ENCODE measurements at places on chromosomes 1 and 21. TPM values are rescaled to one million over a fixed set of nuclear protein-coding genes. Genes with fewer than 3 reads are reported as not detected.

DNA sequence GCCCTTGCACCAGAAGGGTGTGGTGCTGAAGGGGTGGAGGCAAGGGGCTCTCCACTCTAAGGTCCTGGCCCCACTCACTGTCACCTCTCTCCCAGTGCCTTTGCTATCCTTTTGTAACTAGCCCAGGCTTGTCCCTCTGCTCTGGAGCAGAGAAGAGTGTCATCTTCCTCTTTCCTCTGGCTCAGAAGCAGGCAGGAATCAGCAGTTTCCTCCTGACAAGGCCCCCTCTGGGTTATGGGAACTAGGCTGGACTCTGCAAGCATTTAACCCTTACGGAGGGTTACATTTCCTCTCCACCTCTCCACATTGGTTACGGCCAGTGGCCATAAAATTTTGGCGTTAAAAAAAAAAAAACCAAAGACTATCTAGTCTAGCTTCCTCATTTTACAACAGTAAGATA is 30.4 kb downstream of the PLXNA2 start:
- H3K27ac ChIP-seq: no peak overlapping the region
- H3K4me1 ChIP-seq: peaks cover 7% of the 10 kb centered on the region
- no peaks in the 10 kb centered on the region for H3K27me3 ChIP-seq
- H3K36me3 ChIP-seq: peaks cover 61% of the 10 kb centered on the region
- H3K4me3 ChIP-seq: no peak overlapping the region
- no peak for DNase-seq

DNA sequence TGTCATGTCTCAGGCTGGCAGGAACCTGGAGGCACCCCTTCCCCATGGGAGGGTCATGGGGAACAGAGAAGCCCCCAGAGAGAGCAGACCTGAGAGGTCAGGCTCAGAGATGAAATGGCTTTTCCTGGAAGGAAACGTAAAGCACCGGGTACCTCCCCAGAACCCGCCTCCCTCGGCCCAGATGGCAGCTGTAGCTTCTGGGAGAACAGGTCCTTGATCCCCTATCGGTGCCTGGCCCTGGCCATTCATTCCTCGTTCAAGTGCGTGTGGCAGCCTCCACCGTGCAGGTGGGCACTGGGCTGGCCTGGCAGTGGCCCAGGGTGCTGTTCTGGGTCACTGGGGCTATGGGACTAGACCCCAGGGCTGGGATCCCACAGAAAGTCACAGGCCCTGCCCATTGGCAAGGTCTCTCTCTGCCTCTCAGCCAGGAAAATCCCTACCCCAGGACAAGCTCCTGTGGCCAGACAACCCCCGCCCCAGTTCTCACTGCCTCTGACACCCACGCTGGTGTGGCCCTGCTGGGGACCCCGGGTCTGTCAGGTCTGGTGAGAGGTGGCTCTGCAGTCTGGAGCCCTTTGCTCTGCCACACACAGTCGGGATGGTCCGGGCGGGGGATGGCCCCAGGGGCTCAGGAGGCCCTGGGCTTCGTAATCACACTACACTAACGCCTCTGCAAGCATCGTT is 183.2 kb upstream of the VAMP3 start:
- H3K27me3 ChIP-seq: peaks cover 6% of the 10 kb centered on the region
- H3K4me3 ChIP-seq: no peak overlapping the region
- no peaks in the 10 kb centered on the region for H3K36me3 ChIP-seq
- peaks cover 11% of the 10 kb centered on the region for H3K4me1 ChIP-seq
- H3K27ac ChIP-seq: no peak overlapping the region
- no peak for DNase-seq

GRCh38 chr21:37746849-37747248 is 169.4 kb downstream of the KCNJ6 start:
- no peak for DNase-seq
- H3K27me3 ChIP-seq: no peaks in the 10 kb centered on the region
- H3K27ac ChIP-seq: no peak overlapping the region
- no peak overlapping the region for H3K4me3 ChIP-seq
- no peaks in the 10 kb centered on the region for H3K36me3 ChIP-seq

- no peaks in the 10 kb centered on the region for H3K36me3 ChIP-seq
- no peak overlapping the region for H3K4me3 ChIP-seq
- no peak overlapping the region for H3K27ac ChIP-seq
- no peak for DNase-seq
Observed at GRCh38 chr1:219682788-219683187, 69.9 kb upstream of the ZC3H11B start.

The LRIF1 gene
- 4.8 TPM for total RNA-seq

The PPIH gene
- total RNA-seq: 7.1 TPM

The PDZK1 gene
- total RNA-seq: 5.1 TPM

The TIAM1 gene
- 4.1 TPM for total RNA-seq

The POGZ gene
- 85.8 TPM for total RNA-seq

The RORC gene
- 16.2 TPM for total RNA-seq
